Colonic mucosa (tissue), 4 donors: ENCODE measurements at places on chromosomes 4 and X. TPM values are rescaled to one million over a fixed set of nuclear protein-coding genes. Genes with fewer than 3 reads are reported as not detected.

DNA sequence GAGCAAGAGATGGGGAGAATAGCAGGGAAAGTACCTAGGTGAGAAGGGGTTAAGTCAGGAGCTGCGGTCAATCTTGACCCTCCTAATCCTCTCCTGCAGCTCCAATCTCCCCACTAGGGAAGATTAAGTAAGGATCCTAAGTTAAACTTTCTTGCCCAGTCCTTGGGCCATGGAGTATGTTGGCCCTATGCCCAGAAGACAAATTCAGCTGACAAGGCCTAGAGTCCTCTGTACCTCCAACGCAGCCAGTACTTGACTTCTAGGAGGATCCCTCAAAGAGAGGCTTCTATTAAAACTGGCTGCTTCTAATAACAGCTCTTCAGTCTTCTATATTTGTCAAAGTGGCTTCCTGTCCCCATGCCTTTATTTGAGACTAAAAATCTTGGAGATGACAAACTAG, 1.4 kb downstream of the CLDN2 start:
- DNase-seq, result no peak

- DNase-seq, result no peak
Measured at GRCh38 chr4:68499021-68499420, 51.8 kb downstream of the TMPRSS11E start.

GRCh38 chr4:142088906-142089305, 452.5 kb downstream of the IL15 start:
- no peak for DNase-seq

LRCH2 gene
- 2.7 TPM for total RNA-seq

DNA sequence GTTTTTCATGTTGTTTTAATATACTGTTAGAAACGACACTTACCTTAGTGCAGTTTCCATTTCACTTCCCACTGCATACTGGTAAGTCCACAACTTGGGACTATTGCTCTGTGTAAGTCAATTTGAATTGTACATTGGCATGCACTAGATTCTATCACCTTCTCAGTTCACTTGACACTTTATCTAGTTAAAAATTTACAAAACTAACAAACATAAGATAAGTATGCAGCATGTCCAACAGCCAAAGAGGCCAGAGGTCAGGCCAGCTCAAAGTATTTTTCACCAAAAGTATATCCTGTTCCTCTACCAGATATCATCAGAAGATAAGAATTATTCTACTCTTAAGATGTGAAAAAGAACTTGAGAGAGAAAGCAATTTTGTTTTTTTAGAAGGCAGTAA, 75.9 kb downstream of the QRFPR start:
- DNase-seq, result peak; percentile 50

DNA sequence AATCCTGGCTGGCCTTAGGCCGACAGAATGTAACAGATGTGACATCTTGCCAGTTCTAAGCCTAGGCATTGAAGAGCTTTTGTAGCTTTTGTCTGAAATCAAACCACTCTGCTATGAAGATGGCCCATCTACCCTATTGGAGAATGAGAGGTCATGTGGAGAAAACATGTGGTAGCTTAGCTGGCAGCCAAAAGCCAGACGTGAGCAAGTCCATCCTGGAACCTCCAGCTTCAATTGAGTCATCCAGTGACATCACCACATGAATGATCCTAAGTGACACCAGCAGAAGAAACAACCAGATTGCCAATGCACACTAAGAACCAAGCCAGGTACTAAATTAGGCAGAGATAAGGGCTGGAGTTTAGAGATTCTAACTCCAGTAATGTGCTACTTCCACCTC, 154.8 kb upstream of the ZFP42 start:
- no peak for DNase-seq
